ENCODE measurements at places on chromosomes 3 and 15.

GRCh38 chr3:177567833-177568232 lies 370.6 kb upstream of the TBL1XR1 start:
- DNase-seq = peak; percentile 19

DNA sequence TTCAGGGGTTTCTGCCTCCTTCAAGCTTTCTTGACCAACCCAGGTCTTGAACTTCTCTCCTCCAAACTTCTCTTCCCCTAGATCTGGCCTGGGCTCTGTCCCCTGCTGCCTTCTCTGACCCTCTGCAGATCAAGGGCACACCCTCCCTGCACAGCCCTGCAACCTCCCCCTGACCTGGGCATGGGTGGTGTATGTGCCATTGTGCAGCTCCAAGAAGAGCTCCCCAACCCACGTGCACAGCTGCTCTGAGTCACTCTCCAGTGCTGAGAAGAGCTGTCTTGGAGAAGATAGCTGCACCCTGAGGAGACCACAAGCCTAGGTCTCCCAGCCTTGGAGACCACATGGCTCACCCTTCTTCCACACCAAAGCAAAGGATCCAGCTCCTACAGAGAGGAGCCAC lies 8.0 kb downstream of the MAN2C1 start:
- DNase-seq = peak; percentile 9

DNA sequence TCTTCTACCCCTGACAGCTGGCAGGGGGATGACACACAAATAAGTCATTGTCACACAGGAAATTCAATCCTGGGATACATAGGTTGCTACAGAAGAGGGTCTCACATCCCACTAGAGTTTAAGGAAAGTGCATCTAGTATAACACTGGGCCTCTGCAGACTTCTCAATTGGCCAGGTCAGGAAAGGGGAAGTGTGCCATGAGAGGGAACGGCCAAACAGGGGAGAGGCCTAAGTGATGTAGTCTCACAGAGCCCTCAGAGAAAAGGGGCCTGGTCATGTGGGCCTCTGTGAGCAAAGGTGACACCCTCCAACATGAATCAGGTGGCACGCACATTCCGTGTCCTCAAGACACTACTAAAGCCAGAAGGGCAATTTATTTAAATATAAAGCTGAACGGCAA lies 11.2 kb downstream of the ZXDC start:
- DNase-seq = no peak

GRCh38 chr3:100340527-100340926 lies 6.0 kb downstream of the NIT2 start:
- no peak for DNase-seq

DNA sequence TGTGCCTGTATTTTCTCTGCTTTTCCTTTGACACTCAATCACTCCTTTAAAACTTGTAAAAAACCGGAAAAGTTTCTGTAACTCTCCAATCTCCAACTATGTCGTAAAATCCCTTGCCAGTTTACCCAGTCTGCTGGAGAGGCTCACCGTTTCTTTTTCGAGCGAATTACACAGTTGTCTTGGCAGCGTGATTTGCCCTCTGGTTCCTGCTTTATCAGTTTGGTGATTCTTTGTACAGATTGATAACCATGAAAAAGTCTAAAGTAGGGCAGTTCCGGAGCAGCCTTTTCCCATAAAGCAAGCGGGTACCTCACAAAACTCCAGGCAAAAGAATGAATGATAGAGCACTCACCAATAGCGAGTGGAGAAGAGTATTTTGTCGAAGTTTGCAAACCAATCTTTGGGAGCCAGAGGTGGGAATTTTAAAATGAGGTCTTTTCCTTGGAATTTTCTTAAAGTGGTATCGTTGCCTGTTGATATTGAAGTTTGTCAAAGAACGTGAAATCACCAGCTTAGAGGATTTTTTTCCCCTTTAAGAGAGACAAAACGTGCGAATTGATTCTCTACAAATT lies at the start of gene TTC23:
TTC23 (minus strand) TSS at position 312 of the 572 bp plus-strand sequence. CDS start 20,869 bp downstream, outside the sequence.
- peak; percentile 81 for DNase-seq

DNA sequence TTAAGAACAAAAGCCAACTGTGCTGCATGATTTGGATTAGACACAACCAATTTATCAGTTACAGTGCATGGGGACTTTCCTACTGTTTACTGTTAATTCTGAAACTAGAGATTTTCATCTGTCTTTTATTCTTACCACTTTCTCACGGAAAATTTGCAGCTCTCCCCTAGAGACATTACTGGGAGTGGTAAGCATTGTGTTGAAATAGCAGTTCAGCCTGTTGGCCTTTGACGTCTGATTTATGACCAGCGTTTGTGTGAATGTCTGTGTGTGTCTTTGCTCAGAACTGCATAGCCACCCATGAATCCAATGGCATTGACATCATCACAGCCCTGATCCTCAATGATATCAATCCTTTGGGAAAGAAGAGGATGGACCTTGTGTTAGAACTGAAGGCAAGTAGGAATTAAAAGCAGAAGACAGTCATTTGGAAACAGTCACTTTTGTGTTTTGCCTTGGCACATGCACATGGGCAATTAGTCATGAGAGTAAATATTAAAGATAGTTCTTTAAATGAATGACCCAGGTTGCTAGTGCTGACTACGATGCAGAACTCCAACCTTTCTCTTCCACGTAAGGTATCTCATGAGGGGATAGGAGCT lies 202.2 kb upstream of the BHLHE40 start:
- no peak for DNase-seq

DNA sequence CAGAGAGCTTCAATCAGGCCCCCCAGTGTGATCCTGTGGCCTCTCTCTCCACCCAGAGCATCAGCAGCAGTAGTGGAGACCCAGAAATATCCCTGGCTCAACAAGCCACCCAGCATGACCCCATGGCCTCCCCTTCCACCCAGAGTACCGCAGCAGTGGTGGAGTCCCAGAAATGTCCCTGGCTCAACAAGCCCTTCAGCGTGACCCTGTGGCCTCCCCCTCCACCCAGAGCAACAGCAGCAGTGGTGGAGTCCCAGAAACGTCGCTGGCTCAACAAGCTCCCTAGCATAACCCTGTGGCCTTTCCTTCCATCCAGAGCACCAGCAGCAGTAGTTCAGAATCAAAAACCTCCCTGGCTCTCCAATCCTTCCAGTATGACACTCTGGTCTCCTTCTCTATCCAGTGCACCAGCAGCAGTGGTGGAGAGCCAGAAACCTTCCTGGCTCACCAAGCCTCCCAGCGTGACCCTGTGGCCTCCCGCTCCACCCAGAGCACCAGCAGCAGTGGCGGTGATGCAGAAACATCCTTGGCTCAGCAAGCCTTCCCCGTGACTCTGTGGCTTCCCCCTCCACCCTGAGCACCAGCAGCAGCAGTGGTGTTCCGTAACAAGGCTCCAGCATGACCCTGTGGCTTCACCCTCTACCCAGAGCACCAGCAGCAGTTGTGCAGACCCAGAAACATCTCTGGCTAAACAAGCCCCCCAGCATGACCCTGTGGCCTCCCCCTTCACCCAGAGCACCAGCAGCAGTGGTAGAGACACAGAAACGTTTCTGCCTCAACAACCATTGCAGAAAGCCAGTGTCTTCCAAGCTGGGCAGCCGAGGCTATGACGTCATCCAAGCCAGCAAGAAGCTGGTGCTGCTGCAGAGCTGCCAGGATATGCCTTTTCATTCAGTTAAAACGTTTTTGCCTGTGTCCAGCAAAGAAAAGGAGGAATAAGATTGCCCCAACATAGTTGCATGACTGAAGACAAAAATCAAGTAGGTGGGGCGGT lies 61.3 kb upstream of the TAMM41 start:
- peak; percentile 27 for DNase-seq

GRCh38 chr15:38189671-38190295 lies 62.9 kb upstream of the SPRED1 start:
- no peak for DNase-seq

DNA sequence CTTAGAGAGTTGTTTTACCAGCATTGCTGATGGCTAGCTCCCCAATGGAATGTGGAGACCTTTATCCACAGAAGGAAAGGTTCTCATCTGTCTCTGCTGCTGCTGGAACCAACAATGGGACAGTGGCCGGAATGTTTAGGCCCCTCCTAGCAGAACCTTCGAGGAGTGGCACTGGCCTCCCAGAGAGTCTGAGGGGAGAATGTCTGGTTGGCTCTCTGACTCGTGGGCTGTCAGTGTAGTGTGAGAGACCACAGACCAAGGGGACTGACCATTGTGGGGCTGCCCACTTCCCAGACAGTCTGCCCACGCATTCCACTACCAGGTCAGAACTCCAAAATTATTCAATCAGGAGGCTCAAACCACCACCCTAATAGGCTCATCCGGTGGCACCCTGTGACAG lies 5.1 kb downstream of the RASL12 start:
- no peak for DNase-seq

- no peak for DNase-seq
Observed at GRCh38 chr3:82633319-82633718, 871.9 kb upstream of the GBE1 start.

- DNase-seq = no peak
Observed at GRCh38 chr15:31235311-31236183, 91.1 kb upstream of the KLF13 start.

DNA sequence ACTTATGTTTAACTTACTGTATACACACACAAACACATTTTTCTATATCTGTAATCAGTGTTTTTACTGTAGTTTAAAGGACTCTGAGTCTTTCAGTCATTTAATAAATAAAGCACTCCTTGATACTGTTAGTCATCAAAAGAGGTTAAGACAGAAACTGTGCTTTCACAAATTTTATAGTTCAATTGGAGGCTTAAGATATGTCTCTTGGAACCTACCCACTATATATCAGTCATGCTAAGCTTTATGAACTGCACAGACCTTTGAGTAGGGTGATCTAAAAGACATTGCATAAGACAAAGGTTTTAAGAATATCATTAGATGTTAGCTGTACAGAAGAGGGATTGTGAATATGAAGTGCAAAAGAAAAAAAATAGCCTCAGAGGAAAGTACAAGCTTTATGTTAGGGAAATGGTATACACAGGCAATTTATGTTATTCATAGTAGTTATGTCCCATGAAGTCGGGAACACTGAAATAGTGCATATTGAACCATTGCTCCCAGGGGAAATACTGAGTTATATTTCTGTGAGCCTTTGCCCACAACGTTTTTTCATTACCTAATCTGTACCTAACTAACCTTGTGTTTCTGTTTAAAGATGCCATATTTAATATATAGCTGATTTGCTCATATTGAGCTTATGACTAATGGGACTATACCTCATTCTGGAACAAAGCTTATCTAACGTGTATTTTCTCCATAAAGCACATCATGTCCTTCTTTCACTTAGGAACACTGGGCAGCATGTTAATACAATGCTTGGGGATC lies 19.7 kb downstream of the CHMP2B start:
- no peak for DNase-seq

GRCh38 chr3:63015614-63016309 lies 140.5 kb upstream of the CADPS start:
- DNase-seq = no peak

DNA sequence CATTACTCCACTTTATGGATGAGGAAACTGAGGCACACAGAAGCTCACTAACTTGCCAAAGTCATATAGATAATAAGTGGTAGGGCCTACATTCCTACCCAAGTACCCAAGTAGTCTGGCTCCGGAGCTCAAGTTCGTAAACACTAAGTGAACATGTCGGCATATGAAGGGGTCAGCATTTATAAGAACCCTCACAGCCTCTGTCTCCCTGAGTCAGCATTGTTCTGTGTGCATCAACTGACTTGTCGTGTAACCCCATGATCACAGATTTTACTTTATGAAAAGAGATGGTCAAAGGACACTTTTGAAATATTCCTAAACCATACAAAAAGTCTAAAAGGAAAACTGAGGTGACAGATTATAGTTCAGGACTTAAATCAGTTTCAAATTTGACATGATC lies 260.1 kb upstream of the CCDC54 start:
- no peak for DNase-seq

- peak; percentile 95 for DNase-seq
Observed at GRCh38 chr3:61561374-61562041, at the start of gene PTPRG. TSS of gene PTPRG (plus strand) at chr3:61561571. CDS start at chr3:61562288, 717 bp downstream.

DNA sequence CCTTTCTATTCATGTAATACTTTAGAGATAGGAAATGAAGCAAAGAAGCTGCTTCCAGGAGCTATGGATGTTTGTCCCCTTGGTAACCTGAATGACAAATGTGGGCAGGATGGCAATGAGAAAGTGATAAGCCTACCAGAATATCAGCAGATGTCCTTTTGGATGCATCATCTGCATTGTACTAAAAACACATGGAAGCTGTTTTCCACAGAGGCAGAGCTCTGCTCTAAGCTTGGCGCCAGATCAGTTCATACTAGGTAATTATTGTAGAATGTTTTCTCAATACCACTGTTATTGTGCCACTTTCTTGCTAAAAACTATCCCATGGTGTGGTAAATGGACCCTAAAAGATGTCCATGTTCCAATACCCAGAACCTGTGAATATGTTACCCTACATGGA lies 100.2 kb downstream of the DTWD1 start:
- no peak for DNase-seq

- DNase-seq = peak; percentile 10
Observed at GRCh38 chr3:188978421-188979171, 193.2 kb upstream of the TPRG1 start.

GRCh38 chr3:35659768-35660167 lies 20.4 kb downstream of the ARPP21 start:
- no peak for DNase-seq

DNA sequence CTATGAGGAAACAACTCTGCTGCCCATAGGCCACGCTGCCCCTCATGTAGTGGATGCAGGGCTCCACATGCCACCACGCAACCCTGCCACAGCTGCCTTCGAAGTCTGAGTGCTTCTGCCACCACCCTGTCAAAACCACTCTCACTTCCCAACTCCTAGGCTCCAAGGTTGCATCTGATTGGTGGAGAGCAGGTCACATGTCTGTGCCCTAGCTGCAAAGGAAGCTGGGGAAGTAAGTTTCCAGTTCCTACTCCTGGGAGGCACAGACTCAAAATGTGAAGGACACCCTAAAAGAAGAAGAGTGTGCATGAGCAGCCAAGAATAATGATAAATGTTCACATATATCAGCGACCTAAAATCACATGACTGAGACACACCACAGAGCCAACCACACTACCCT lies 31.9 kb upstream of the TICRR start:
- DNase-seq = no peak

DNA sequence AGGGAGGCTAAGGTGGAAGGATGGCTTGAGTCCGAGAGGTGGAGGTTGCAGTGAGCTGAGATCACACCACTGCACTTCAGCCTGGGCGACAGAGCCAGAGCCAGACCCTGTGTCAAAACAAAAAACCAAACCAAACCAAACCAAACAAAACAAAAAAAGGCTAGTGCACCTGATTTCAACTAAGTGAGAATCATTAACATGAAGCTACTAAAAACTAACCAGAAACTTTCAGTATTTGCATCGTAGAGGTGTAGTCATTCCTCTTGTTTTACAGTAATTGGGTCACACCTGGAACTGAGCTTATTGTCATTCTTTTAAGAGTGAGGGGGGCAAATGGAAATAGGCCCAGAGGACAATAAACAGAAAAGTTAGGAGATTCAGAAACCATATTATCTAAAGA lies 58.5 kb downstream of the ST6GAL1 start:
- DNase-seq = no peak
